Left hindlimb (tissue), 1 donor: ENCODE measurements at places on chromosomes 13 and 19.

GRCh38 chr13:99085808-99086266 lies 108.0 kb upstream of the DOCK9 start:
- no peak for DNase-seq

DNA sequence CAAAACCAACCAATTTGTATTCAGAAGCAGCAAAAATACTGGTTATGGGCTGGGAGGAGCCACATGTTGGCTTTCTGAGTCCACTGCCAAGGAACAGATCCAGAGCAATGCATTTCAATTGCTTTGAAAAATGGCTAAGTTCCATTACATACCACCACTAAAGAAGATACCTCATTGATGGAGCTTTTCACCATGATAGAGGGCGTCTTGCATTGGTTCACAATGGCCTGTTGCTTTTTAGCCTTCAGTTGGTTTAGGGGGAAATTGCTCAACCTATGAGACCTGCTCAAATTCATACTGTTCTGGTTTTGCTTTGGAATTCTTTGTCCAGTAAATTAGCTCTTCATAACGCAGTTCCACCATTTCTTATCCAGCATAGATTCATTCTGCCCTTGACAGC lies 21.2 kb upstream of the CPB2 start:
- DNase-seq: no peak

GRCh38 chr13:107900775-107901174 lies 314.6 kb downstream of the LIG4 start:
- no peak for DNase-seq

GRCh38 chr13:111410232-111411021 lies 90.0 kb downstream of the TEX29 start:
- DNase-seq: no peak

GRCh38 chr19:410243-410781 lies 1.4 kb upstream of the C2CD4C start:
- DNase-seq: no peak

DNA sequence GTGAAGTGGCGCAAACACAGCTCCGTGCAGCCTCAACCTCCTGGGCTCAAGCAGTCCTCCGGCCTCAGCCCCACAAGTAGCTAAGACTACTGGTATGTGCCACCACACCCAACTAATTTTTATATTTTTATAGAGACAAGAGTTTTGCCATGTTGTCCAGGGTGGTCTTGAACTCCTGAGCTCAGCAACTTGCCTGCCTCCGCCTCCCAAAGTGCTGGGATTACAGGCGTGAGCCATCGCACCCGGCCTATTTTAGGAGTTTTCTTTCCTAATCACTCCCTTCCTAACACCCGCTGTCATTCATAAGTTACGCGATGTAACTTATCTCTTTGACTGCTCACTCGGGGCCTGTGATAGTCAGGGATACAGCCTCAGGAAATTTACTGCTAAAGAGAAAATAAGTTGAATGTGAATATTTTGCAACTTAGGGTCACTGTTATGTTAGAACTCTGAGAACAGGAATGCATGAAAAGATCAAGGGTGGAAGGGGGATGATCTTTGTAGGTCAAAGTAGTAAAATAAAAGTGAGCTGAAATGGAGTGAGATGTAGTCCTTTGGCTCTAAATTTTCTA lies 140.3 kb downstream of the DCT start:
- DNase-seq: no peak

DNA sequence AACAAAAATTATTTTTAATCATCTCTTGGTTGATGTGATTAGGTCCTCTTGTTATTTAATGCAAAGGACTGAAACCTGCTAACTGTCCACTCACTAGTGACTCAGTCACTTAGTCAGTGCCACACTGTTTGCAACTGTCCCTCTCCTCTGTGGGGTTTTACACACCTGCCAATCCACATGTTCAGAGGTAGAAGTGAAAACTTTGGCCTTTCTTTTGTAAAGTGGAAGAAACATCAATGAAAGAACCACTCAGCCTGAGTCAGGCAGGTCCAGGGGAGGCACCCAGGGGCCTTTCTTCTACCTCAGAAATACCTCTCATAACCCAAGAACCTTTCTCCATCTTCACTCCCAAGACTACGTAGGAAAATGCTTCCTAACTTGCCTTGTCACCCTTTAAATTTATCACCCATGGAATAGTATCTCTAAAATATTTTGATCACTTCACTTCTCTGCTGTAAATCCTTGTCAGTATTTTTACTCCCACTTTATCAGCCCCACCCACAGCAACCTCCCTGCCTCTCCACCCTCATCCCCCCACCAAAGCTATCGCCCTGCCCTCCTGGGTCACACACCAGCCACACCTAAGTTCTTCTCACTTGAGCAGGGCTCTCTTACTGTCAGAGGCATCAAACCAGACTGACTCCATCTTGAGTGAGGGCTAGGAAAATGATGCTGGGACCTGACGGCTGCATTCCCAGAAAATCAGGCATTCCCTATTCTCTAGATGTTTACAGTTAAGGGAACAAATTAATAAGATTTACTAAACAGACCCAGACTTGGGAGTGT lies 29.6 kb upstream of the EEF1AKMT1 start:
- DNase-seq: no peak

DNA sequence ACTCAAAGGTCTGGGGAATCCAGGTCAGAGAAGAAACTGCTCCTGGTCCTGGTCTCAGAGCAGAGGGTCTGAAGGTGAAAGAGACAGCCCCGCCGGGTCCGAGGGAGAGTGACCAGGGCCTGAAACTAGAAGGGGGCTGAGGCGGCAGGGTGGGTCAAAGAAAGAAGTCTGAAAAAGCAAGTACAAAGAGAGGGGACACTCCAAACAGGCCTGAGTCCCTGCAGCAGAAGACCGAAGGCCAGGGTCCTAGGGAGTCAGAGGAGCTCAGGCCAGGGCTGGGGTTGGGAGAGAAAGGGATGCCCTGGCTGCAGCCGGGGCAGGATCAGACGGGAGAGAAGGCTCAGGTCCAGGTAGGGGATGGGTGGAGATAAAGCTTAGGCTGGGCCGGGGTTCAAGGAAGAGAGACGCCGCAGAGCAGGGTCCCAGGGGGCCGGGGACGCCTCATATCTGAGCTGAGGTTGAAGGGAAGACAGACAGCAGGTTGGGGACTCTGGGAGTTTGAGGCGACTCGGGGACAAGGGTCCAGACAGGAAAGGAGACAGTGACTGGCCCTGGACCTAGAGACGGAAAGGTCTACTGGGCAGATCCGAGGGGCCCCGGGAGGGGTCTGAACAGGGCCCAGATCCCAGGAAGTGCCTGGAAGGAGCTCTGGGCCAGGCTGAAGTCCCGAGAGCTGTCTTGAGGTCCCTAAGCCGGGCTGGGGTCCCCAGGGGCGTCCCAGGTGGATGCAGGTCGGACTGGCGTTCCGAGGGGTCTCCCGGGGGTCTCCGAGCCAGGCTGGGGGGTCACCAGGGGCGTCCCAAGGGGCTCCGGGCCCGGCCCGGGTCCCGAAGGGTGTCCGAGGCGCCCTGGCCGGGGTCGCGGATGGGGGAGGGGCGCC lies 795 bp downstream of the MLLT1 start:
- peak; percentile 43 for DNase-seq

DNA sequence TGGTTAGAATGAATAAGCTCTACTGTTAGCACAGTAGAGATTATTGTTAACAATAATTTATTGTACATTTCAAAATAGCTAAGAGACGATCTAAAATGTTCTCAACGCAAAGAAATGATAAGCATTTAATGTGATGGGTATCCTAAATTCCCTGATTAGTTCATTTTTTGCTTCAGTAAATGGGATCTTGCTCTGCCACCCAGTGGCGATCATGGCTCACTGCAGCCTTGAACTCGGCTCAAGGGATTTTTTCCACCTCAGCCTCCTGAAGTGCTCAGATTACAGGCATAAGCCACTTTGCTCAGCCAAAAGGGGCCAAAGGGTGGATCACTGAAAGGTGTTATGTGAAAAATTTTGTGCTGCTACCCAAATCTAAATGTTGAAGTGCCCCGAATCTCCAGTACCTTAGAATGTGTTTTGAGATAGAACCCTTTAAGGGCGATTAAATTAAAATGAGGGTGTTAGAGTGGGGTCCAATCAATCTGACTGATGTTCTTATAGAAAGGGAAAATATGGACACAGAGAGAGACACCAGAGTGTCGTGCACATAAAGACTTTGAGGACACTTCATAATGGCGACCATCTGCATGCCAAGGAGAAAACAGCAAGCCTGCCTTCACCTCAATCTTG lies 31.5 kb upstream of the ZNF766 start:
- peak; percentile 62 for DNase-seq

GRCh38 chr13:76992548-76993001 lies 694 bp downstream of the CLN5 start:
- peak; percentile 44 for DNase-seq

DNA sequence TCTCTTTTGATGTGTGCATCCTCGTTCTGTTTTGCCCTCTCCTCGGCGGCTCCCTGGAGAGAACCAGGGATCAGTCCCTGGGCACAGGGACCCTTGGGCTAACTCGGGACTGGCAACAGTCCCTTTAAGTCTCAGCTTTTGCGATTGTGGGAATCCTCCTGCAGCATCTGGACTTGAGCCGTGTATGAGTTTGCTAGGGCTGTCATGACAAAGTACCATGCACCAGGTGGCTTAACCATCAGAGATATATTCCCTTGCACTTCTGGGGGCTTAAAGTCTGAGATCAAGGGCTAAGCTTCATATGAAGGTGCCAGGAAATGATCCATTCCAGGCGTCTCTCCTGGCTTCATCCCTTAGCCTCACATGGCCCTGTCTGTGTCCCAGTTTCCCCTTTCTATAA lies 34.5 kb downstream of the ARHGEF18 start:
- DNase-seq: no peak

DNA sequence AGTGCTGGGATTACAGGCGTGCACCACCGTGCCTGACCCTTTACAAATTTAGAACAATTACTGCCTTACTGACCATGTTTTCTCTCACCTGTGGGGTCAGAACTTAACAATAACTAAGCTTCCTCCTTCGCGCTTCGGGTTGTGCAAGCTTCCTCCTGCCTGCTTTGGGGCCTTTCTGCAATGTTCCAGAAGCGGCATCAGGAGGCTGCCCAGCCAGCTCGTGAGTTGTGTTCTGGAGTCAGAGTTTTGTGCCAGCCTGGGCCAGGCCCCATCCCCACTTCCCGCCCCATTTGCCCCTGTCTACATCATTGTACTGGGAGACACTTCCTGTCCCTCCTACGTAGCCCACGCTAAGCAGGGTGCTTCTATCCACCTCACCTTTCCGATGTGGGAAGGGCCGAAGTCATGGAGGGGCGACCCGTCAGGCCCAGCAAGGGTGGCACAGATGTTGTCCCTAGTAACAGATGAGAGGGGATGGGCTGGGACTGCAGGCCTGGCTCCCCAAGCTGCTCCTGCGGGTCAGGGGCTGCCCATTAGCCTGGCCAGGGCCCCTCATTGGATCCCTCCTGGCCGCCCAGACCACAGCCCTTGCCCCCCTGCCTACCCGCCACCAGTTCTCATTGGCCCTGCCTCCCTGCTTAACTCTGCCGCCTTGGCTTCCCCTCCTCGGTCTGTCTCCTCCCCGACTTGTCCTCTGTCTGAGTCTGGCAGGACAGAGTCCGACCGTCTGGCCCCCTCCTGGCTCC lies 13.4 kb downstream of the UHRF1 start:
- DNase-seq: no peak

- peak; percentile 72 for DNase-seq
These were observed 25.5 kb upstream of the MCF2L start for GRCh38 chr13:112943309-112944125.

DNA sequence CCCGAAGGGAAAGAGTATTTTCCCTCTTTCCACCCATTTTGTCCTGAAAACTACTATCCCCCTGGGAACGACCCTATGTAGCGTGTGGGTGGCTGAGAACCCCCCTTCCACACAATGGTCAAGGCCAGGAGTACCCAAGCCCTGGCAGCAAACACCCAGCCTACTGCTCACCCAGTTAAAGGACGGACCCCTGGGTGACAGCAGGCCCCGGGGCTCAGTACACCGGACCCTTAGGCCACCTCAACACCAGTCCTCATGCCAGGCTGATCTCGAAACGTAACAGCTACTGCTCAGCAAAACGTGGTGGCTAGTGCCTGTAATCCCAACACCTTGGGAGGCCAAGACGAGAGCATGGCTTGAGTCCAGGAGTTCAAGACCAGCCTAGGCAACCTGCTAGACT lies 1.4 kb downstream of the ANKRD27 start:
- DNase-seq: no peak
